ENCODE measurements at places on chromosomes 11 and 22.

DNA sequence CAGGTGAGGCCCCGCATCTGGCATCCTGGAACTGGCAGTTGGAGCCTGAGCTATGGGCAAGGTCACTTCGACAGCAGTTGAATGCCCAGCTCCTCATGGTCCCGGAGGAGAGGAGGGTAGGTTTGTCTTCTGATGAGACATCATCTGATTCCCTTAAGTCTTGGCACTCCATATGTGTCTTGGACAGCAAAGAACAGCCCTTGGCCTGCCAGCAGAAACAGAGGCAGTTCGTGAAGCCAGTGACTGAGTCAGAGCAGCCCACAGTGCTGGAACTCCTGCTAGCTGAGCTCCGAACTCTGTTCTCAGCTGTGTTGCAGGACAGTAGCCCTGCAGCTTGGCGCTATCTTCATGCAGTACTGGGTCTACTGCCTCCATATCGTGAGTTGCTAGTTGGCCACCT lies 1.0 kb downstream of the DNHD1 start:
- peak; percentile 24 for DNase-seq

- DNase-seq = peak; percentile 88
These were observed 2.1 kb downstream of the METTL15 start for GRCh38 chr11:28110108-28110820.

DNA sequence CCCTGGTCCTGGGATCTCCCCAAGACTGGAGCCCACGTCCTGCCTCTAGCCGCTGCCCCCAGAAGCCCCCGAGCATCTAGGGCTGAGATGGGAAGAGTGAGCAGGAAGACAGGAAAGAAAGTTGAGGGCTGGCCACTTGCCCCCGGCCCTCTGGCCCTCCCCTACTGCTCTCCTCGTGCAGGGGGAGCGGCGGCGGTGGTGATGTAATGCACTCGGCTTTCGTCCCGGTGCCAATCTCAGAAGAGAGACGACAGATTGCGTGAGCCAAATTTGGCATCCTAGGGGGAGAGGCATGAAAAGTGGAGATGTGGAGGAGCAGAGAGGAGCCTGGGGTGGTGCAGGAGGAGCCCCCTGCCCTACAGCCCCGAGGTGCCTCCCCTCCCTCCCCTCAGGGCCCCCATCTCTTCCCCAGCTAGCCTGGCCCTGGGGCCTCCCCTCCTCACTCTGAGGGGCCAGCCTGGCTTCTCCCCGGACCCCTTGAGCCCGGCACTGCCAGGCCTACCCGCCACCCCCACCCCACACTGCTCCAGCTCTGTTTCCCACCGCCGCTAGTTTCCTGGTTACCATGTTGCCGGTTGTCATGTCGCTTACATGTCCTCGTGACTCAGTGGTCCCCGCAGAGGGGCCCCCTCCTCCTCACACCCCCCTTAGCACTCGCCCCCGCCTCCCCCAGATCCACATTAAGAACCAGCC lies 2.5 kb downstream of the KCNJ4 start:
- peak; percentile 85 for DNase-seq

- no peak for DNase-seq
These were observed 7.8 kb downstream of the DSCAML1 start for GRCh38 chr11:117789241-117789640.

DNA sequence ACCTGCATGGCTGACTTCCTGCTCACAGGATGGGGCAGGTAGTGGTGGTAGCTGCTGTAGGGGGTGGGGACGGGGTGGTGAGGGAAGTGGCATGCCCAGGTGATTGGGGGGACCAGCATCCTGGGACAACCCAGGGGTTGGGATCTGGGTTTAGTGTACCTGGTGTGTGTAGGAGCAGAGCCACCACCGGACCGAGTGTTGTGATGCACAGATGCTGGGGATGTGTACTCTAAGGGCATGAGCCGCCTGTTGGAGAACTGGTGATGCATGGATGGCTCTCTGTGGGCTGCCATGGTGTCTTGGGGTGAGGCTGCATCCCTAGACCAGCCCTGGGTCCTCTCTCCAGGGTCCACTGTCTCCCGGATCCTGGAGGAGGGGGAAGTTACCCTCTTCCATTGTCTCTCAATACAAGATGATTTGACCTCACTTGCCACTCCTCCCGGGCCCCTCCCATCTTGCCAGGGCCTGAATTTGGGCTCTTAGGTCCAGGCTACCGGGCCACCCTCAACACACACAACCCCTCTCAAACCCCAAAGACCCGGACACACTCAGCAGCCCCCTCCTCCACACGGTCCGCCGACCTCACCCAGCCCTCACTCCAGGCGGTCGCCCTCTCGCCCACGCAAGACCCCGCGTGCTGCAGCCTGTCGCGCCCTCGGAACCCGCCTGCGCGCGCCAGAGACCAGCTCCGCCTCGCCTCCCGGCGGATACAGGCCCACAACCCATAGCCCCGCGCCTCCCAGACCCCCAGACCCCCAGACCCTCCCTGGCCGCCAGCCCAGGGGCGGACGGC lies 619 bp downstream of the LRRC75B start:
- DNase-seq = peak; percentile 33

Data from astrocyte of the hippocampus (primary cell).